ENCODE measurements at places on chromosomes 7 and 10.

GRCh38 chr10:28853195-28853594, 175.9 kb downstream of the BAMBI start:
- DNase-seq: no peak

DNA sequence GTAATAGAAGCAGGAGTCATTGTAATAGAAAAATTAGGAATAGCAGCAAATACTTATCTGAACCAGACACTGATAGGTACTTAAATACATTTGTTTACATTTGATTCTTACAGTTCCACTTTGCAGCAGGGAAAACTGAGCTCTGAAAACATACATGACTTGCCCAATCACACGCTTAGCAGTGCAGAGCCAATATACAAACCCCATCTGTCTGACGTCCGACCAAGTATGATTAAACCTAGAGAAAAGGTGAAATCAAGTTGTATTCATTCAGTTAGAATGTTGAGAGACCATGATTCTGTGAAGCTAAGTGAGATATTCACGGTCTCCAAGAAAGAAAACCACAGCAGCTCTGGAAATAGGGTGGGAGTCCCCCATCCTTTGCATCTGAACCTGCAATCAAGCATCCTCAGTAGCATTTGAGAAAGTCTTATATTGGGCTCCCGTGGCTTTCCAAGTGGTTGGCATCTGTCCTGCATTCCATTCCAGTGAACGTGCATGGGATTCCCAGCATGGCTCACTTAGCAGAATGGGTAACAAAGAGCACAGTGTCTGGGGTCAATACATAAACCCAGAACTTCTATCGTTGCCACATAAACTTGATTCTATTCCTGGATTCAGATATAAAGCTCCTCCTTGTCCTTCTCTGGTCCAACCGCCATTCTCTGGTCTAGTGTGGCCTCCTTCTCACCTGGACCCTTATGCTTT, 148.7 kb upstream of the RSU1 start:
- DNase-seq: no peak

DNA sequence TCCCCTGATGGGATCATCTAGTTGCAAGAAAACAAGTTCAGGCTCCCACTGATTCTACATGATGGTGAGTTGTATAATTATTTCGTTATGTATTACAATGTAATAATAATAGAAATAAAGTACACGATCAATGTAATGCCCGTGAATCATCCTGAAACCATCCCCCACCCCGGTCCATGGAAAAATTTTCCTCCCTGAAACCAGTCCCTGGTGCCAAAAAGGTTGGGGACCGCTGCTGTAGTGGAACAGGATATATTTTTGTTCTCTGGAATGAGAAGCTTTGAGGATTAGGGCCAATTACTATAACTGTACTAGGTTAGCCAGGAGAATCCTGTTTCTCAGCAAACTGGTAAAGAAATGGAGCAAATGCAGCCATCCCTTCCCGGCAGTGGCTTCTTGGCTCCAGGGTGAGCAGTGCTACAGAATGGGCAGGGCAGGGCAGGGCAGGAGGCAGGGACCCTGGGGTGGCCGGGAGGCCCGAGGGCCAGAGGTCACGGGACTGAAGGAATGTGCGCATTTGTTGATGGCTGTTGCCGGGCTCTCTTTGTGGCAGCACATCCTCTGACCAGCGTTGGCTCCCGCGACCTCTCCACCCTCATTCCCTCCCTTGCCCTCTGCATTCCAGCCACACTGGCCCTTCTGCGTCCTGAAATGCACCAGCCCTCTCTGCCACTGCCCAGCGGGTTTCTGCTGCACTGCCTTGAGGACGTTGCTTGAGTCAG, 162.3 kb upstream of the NPS start:
- DNase-seq: no peak

GRCh38 chr7:155941688-155942087, 129.4 kb upstream of the SHH start:
- no peak for DNase-seq

GRCh38 chr7:127041689-127042452, 210.9 kb downstream of the GRM8 start:
- no peak for DNase-seq

DNA sequence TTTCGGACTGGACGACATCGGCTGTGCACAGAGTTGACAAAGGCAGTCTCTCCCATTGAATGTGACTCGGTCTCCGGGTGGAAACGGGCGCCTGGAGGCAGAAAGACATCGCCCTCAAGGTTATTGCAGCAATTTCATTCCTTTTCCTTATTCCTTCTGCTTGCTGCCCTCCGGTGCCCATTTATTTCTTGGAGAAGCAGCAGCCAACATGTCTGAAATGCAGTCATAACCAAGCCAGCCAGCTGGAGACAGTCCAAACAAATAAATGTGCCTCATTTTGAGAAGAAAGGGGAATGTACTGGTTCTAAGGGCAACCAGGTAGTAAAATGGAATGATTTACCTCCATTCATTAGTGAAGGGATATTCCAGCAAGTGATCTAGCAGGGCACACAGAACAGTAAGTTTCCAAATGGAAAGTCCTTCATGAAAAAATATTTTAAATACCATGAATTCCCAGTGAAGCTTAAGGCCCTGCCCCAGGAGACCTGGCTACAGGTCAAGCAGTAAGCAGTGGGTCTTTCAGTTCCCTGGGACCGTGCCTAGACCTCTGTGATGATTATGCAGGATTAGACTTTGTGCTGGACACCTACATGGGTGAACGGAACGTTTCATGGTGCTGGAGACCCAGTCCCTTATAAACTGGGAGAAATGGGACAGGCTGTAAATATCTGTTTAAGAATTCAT, 86.6 kb downstream of the ABLIM1 start:
- DNase-seq: no peak

DNA sequence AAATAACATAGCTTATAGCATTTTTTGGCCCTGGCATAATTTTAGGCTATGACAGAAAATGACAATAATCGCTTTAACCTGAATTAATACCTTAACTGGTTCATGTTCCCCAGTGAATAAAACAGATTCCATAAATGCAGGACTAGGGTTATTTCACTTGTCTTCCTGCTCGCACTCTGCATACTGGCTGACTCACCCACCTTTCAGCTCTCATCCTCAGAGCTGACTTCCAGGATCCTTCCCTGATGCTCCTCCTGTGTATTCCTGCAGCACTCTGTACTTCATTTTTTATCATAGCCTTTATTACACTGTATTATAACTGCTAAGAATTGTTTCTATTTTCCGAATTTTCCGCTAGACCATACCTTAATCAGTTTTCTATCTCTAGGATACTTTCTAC, 123.7 kb downstream of the AVL9 start:
- no peak for DNase-seq

DNA sequence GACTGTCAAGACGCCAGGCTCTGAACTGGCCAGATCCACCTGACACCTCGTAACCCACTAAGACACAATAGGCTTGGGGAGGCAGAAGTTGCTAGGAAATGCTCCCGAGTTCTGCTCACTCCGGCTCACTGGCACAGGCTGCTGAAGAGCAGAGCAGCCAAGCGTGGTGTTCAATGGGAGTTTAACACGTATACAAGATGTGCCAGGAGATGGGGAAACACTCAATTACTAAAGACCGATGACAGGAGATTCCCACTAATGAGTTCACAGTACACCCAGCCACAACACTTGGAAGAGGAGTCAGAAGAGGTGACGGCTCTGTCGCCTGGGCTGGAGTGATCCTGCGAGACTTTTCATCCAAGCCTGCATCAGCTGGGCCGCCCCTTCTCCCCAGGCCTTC, 303.4 kb downstream of the GFRA1 start:
- no peak for DNase-seq

DNA sequence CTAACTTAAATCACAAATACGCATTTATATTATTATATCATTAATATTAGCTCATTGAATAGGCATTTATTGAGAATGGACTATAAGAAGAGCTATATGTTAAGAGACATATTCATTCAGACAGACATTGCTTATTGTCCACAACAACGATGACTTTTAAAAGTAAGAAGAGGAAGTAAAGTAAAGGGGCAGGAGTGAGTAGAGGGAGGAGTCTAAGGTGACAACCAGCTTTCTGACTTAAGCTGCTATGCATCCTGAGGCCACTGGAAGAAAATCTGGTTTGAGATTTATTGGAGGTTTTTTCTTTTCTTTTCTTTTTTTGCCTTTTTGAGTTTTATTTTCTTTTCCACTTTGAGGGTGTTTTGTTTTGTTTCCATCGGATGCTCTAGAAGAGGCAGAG, 723.5 kb downstream of the GRM8 start:
- no peak for DNase-seq

- DNase-seq: no peak
These were observed 262.2 kb downstream of the WDR11 start for GRCh38 chr10:121113385-121113696.

GRCh38 chr7:130708001-130708400, 21.7 kb upstream of the TSGA13 start:
- DNase-seq: no peak

DNA sequence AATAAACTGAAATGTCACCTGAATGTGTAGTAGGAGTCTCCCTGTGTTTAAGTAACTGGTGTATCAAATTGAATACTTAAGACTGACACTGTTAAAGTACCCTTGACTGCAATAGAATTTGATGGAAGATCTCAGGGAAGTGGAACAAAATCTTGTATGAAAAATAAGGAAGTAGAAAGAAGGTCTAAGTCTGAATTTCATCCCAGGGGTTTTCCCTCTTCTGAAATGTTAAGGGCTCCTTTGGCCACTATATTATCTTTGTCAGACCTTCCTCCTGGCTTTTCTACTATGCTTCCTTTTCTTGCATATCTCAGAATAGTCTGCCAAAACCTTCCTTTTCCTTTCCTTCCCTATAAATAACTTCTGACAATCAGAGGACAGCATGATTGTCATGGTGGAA, 59.6 kb downstream of the BLNK start:
- DNase-seq: no peak

GRCh38 chr7:152336754-152337368, 98.9 kb downstream of the KMT2C start:
- no peak for DNase-seq

DNA sequence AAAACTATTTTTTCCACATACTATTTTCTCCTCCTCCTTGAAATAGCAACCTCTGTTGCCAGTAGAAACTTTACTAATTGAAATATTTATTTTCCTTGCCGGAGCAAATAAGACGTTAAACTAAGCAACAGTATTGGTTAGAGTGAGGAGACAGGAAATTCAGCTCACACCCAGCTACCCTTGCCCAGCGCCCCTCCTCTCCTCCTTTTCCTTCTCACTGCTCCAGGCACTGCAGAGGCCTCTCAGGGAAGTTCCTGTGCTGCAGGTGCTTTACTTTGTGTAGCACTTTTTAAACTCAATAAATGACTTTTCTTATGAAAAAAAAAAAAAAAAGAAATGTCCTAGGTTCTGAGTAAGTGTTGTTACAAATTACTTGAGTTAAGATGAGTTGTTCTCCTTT, 134.0 kb downstream of the SEMA3E start:
- DNase-seq: no peak

GRCh38 chr7:37211097-37211880, 237.4 kb downstream of the ELMO1 start:
- no peak for DNase-seq

GRCh38 chr7:123752534-123752933, 3.7 kb upstream of the WASL start:
- no peak for DNase-seq

DNA sequence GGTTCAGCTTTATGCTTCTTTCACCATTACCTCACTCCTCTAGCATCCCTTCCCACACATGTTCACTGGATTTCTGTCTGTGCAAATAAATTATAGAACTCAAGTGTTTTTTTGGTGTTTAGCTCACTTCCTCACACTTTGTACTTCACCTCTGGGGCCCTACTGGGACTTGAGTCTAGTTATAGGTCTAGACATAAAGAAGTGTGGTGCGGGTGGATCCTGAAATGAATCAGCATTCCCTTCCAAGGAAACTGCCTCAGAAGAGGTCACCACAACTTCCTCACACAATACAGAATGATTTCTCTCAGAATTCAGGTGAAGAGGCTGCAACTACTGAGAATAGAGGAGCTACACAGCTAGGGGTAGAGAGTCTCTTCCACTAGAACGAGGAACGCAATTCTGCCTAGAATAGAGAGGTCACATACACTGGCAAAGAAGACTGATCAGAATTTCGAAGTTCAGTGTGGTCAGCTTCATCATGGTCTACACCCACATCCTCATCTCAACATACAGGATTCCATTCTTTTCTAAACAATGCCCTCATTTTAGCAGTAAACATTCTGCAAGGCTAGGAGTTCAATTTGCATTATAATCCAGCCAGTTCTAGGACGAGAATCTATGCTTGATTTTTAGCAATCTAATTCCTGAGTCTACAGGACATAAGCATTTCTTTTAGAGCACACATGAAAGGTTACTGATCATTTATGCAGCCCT, 938.7 kb upstream of the PHF14 start:
- DNase-seq: no peak

GRCh38 chr10:24914148-24914547, 38.3 kb downstream of the PRTFDC1 start:
- DNase-seq: no peak

DNA sequence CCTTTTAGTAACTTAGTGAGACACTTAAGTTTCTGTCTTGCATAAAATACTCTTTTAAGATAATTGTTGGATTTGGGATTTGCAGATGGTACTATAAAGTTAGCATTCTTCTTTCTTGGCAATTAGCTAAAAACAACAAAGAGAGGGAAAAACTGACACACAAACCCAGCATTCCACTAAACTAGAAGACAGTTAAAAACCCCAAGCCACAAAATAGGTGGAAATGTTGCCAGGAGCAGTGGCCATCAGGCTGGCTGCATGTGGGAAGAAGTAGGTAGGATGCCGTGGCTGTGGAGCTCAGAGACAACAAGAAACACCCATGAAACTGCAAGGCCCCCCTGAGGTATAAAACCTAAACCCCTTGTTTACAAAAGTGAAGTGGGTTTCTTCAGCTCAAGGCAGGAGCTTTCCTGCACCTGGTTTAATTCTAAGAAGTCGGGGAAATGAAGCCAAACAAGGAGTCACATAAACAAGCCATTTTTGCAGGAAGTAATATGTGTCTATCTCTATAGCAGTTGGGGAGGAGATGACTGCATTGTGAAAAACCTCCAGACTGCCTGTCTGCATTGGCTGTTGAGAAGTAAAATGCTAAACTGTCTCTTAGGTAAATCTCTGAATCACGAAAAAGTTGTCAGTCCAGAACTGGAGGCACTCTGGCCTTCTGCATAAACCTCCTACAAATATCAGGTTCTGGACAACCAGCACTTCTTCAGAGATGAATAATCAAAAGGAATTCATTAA, 9.5 kb downstream of the RAB18 start:
- DNase-seq: no peak

GRCh38 chr10:111885919-111886318, 297.6 kb downstream of the GPAM start:
- no peak for DNase-seq

All from stimulated activated CD8-positive, alpha-beta memory T cell treated with anti-CD3 and anti-CD28 coated beads, Interleukin-4, amount 100 ng/mL, for 1 hour (primary cell).